GM12864 (cell line): ENCODE measurements at places on chromosomes 4 and X.

DNA sequence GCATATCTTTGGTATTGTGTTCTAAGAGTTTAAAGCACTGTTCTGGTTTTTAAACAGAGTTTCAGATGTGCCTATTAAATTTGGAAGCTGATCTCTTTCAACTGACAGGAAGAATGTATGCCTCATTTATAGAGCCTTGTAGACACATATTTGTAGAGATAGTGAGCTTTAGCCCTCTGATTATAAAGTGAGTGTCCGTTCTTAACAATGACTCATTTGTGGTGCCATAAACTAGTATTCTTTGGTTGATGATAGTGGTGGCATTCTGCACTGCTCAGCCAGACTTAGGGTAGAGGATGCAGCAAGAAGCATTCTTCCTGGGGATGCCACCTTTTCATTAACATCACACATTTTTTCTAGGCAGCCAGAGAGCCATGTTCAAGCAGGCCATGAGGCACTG lies 121.7 kb downstream of the TLL1 start:
- DNase-seq = no peak

DNA sequence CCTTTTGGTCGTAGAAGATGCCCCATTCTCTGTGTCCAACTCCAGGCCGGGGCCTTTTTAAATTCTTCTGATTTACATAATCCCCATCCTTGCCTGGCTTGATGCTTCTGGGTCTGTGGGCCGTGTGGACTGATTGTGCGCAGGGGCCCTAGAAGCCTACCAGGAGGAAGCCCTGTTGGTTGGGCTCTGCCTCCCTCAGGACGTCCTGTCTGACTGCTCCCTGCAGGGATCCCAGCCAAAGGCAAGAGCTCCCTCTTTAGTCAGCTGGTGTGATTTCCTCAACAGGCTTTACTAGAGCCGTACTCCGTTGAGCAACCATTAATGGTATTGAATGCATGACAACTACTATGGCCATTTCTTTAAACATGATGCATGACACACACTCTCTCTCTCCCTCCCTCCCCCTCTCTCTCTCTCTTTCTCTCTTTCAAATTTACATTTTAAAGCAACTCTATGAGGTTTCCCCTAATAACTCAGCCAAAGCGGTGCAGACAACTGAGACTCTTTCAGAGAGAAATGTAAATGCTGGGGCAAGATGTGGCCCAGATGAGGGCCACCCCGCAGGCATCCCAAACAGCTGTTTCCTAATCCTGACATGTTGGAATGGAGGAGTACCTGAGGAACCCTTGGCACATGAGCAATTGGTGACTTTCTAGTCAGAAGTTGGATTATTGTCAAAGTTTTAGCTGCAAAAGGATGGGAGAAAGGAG lies 117.3 kb downstream of the DRD5 start:
- no peak for DNase-seq

- no peak for DNase-seq
These were observed 112.2 kb downstream of the BCOR start for GRCh38 chrX:39985551-39985950.

DNA sequence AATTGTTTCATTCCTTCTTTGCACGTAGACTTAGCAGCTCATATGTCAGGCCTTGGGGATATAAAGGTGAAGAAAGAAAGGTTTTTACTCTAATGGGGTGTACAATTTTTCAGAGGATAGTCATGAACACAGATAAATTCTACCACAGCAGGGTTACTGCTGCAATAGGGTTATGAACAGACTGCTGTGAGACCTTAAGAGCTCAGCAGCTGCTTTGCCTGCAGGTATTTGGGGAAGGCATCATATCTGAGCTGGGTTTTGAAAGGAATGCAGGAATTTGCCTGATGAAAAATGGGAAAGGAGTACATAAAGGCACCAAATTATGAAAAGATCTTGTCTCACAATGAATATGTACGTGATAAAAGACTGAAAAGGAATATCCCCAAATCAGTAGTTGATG lies 128.9 kb downstream of the CEP135 start:
- DNase-seq = no peak

GRCh38 chrX:136847874-136848273 lies 32.7 kb downstream of the RBMX start:
- DNase-seq = no peak

DNA sequence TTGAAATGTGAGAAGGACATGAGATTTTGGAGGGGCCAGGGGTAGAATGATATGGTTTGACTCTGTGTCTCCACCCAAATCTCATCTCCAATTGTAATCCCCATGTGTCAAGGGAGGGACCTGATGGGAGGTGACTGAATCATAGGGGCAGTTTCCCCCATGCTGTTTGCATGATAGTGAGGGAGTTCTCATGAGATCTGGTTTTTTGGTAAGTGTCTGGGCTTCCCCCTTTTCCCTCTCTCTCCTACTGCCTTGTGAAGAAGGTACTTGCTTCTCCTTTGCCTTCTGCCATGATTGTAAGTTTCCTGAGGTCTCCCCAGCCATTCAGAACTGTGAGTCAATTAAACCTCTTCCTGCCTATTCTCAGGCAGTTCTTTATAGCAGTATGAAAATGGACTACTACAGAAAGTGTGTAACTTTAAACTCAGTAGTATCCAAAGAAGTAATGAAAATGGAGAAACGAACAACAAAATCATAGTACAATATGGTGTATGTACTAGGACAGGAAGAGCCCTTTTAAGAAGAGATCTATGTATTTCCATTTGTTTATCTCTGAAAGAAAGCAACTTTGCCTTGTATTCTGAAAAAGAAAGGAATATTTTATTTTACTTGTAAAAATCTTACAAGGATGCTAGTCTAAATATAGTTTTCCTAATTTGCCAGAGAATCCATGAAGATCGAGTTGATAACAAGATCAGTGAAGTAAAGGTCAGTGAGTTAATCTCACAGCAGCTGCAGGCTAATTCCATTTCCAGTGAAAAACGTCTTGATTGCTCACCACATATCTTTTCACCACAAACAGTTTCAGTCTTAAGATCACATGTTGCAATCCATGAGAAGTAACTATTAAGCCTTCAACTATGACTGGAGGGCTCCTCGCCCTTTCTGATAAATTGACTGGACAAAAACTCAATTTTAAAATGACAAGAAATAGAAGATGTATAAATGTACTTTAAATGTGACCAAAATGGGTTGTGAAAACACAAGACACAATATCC lies 20.5 kb downstream of the PKD2 start:
- no peak for DNase-seq

DNA sequence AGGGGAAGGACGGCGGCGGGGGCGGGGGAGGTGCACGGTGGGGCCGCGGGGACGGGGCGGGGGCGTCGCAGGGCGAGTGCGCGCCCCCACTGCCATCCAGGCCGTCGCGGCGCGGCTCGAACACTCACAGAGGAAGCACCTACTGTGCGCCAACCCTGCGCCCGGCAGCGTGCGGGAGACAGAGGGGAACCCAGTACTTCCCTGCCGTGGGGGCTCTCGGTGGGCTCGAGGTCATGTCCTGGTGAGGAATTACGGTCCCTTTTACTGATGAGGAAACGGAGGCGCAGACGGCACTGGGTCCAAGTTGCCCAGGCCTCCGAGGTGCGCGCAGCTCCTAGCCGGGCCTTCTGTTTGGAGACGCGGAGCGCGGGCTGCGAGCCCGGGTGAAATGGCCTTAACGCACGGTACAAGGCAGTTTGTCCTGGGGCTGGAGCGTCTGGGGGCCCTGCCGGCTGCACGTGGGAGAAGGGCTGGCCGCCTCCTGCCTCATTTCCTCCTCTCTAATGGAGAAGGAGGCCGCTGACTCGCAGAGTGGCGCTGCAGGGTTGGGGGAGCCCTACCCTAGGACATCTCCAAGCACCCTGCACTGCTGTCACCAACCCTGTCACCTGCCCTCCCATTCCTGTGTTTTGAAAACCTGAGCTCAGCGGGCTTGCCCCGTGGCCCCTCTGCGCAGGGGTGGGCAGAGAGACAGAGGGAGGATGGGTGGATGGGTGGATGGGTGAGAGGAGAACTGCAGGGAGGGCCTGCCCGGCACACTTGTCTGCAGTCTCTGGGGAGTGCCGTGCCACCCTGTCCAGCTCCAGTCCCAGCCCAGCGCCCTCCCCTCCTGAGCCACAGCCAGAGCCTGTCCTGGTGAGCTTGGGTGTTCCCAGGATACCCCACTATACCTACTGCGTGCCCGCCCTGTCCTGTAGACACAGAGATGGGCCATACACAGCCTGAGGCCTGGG lies 106.0 kb downstream of the ADRA2C start:
- no peak for DNase-seq

DNA sequence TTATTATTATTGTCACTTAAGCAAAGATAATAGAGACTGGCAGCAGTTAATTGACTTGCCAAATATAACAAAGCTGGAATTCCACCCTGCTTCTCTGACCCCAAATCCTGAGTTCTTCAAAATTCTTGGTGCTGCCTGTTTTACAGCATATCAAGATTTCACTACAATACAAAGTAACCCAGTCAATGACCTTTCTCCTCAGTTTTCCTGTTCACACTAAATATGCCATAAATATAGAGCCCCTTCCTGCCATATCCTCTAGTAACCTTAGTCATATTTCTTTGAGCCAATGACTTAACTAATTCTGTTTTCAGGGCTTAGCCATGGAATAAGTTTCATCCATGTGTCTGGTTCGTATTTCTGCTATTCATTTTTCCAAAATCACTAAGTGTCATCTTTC lies 315.3 kb upstream of the HS3ST1 start:
- no peak for DNase-seq

GRCh38 chr4:74971862-74972261 lies 38.9 kb downstream of the PARM1 start:
- no peak for DNase-seq

DNA sequence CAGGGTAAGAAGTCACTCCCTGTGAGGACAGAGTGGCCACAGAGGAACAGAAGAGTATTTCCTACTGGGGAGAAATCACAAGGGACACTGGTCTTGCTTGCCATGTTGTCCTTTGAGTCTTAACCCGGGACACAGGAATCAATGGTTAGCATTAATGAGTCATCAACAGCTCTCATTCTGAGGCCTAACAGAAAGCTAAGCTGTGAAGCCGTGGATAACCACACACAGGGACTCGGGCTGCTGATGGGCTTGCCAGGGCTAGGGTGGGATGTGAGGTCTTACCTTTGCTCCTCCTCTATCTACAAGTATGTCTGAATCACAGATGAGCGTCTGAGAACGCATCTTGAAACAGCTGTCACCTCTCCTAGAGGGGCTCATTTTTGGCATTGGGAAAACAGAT lies 22.2 kb downstream of the HELT start:
- DNase-seq = no peak

GRCh38 chrX:63281465-63281864 lies 69.7 kb downstream of the SPIN4 start:
- no peak for DNase-seq

DNA sequence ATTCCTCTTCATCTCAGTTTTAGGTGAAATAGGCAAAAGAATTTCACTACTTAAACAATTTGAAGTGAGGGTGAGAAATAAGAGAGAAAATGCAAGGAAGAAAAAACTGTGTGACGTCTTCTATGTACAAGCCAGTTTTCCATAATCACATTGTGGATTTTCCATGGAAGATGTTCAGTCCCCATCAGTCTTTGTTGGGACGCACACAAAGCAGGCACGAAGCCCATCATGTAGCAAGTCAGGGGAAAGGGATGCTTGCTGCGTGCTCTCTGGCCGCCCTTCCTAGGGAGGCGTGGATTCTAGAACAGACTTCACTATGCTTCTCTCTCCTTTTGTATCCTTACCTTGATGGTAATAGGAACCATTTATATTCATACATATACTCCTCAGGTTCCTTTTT lies 54.7 kb downstream of the RBPJ start:
- no peak for DNase-seq

DNA sequence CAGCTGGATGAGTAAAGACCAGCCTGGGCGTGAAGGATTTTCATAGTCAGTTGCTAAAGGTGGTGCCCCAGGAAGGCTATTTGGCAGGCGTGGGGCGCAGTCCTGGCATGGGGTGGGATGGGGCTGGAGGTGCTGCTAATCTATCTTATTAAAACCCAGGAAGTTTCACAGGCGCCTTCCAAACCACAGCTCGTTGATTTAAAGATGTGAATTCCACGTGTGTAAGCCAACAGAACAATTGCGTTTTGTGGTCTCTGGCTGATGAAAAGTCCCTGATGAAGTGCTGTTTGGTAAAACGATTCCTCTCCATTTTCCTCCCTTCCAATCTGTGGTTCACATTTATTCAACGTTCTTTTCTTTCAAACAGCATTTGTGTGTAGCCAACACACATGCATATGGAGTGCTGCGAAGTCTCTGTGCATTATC lies 105.0 kb downstream of the TBL1X start:
- no peak for DNase-seq

DNA sequence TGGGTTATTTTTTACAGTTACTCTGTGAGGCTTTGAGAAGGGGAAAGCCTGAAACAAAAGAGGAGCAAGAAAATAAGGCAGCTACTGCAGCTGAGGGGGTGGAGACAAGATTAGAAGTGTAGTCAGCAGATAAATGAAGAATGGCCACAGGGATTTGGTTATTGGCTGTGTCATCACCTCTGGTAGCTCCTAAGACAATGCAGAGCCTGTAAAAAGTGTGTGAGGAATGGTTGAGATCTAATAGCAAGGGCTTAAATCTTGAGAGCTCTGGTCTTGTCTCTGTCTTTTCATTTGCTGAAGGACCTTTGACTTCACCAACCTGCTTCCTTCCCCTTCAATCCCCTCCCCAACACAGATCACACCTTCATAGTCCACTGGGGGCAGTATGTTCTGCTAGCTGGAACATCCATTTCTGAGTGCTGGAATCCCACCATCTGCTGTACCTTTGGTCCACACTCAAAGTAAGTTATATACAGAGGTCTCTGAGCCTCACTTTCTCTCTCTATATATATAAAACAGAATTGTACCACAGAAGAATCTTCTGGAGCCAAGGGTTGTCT lies 213.7 kb upstream of the ZIC3 start:
- DNase-seq = no peak

- DNase-seq = no peak
These were observed 20.0 kb downstream of the SH3KBP1 start for GRCh38 chrX:19867411-19867732.

GRCh38 chr4:23899565-23899964 lies 9.7 kb upstream of the PPARGC1A start:
- no peak for DNase-seq

DNA sequence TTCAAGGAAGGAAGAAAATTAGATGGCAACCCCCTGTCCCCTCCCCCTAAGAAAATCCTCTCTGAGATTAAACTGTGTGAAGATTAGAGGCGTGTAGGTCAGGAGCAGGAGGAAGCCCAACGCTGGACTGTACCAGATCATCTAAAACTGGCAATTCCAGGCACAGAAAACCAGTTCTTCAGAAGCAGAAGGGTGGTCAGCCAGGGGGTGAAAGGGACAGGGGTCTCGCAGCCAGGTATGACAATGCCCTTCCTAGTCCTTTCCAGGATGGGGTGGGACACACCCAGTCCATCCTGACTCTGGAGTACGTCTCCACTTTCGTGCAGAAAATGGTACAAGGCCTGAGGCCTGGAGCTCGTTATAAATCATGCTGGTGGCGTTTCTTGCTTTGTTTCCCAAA lies 3.3 kb upstream of the RHOH start:
- no peak for DNase-seq

GRCh38 chr4:86521373-86521969 lies 72.6 kb upstream of the PTPN13 start:
- no peak for DNase-seq

GRCh38 chrX:39716401-39716800 lies 381.4 kb downstream of the BCOR start:
- DNase-seq = no peak
